ENCODE measurements at places on chromosomes 1 and 21.

DNA sequence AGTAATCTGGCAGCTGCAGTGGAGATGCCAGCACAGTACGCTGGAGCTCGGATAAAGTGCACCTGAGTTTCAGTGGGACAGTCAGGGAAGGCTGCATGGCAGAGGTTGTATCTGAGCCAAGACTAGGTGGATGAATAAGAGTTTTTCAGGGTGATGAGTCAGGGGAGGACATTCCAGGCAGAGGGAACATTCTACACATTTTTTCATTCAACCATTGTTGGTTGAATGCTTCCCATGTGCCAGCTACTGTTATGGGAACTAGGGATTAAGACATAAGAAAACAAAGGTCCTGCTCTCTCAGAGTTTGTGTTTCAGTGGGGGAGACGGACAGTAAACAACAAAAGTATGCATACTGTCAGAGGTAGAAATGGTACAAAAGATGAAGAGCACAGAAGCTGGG, 5.2 kb downstream of the LEPR start:
- no peak for DNase-seq

- peak; percentile 63 for DNase-seq
Measured at GRCh38 chr1:168091720-168092550, 44.8 kb downstream of the GPR161 start.

DNA sequence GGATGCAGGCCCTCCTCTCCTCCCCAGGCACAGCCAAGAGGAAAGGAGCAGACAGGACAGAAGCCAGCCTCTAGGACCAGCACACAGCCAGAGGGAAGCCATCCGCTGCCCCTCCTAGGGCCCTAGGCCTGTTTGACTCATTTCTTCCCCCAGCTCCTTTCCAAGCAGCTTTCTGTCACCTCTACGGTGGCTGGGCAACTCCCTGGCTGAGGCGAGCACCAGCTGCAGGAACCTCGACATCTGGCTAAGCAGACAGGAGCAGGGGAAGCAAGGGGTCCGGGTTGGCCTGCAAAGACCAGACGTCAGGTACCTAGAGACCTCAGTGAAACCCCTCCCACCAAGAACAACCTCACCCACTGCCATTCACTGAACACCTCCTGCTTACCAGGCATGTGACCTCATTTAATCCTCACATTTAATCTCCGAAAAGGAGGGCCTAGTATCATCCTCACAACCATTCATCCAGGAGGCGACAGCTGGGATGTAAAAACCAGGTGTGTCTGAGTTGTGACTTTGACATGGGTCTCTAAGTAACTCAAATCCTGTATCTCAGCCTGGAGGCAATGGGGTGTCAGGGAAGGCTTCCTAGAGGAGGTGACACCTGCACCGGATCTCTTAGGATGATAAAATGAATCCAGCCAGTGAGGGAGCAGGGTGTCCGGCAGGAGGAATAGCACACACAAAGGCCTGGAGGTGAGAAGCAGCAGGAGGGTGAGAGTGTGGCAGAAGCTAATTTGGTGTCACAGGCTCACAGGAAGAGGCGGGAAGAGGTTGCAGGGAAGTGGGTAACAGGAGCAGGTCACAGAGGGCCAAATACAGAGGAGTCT, 5.9 kb downstream of the LRP8 start:
- DNase-seq: no peak

DNA sequence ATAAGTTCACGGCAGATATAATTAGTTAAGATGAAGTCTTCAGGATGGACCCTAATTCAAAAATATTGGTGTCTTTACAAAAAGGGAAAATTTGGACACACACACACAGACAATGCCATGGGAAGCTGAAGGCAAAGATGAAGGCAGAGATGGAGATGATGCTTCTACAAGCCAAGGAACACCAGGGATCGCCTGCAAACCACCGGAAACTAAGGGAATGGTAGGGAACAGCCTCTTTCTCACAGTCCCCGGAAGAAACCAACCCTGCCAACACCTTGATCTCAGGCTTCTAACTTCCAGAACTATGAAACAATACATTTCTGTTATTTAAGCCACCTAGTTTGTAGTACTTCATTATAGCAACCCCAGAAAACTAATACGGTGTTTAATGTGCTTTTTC, 15.1 kb upstream of the SERTAD4 start:
- no peak for DNase-seq

- DNase-seq: no peak
Measured at GRCh38 chr1:30914587-30914922, 6.0 kb upstream of the SDC3 start.

DNA sequence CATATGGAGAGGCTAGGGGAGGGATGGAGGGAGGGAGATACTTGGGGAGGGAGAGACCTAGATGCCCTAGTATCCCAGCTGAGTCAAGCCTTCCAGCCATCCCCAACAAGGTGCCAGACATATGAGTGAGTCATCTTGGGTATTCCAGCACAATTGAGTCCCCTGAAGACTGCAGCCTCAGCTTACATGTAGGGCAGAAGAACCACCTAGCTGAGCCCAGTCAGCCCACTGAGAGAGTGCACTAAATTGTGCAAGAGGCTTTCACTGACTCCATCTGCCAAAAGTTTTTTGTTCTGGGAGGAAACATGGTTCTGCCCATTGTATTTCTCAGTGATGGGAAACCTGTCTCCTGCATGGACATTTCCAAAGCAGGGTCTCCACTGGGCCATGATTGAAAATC, 76.4 kb downstream of the FOXD2 start:
- no peak for DNase-seq

GRCh38 chr1:91166106-91166712, 144.4 kb upstream of the ZNF644 start:
- DNase-seq: no peak

- no peak for DNase-seq
Measured at GRCh38 chr1:30256911-30257310, 466.5 kb downstream of the MATN1 start.

- no peak for DNase-seq
Measured at GRCh38 chr1:88700425-88701013, 16.4 kb downstream of the PKN2 start.

- DNase-seq: peak; percentile 97
Measured at GRCh38 chr21:46295996-46296752, 10.0 kb downstream of the YBEY start.

- DNase-seq: no peak
Measured at GRCh38 chr21:15763359-15763758, 33.6 kb downstream of the USP25 start.

GRCh38 chr1:8671306-8671917, 146.0 kb downstream of the RERE start:
- DNase-seq: no peak

- DNase-seq: peak; percentile 87
Measured at GRCh38 chr1:186680245-186681061, at the start of gene PTGS2. TSS of gene PTGS2 (minus strand) at chr1:186680423. CDS start at chr1:186680290, 133 bp downstream.

DNA sequence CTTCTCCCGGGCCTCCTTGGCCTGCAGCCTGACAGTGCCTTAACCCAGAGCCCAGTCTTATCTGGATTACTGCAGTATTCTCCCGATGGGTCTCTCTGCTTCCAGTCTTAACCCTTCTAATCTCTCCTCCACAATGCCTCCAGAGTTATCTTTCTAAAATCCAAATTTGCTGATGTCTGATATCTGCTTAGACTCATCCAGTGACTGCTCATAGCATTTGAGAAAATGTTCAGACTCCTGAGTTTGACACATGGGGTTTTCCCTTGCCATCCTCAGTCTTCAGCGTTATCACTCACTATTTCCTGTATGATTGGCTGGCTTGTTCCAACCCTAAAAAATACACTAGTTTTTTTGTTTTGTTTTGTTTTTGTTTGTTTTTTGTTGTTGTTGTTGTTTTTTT, 102.0 kb downstream of the FMN2 start:
- no peak for DNase-seq

- no peak for DNase-seq
Measured at GRCh38 chr1:87410776-87411480, 82.2 kb downstream of the LMO4 start.

GRCh38 chr1:68173936-68174737, 58.2 kb downstream of the WLS start:
- DNase-seq: peak; percentile 75

GRCh38 chr1:247111259-247111699, 7.1 kb upstream of the ZNF669 start:
- no peak for DNase-seq

DNA sequence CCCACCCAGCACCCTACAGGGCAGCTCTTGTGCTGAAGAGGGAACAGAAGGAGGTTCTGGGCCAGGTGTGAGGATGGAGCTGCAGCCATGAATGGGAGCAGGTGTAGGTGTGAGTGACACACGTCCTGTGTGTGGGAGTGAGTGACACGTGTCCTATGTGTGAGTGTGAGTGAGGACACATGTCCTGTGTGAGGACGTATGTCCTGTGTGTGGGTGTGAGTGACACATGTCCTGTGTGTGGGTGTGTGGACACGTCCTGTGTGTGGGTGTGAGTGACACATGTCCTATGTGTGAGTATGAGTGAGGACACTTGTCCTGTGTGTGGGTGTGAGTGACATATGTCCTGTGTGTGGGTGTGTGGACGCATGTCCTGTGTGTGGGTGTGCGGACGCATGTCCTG, 26.4 kb downstream of the MEGF6 start:
- DNase-seq: no peak

GRCh38 chr1:18783705-18784481, 75.6 kb downstream of the TAS1R2 start:
- DNase-seq: no peak

GRCh38 chr1:47558601-47559593, 121.1 kb downstream of the FOXD2 start:
- no peak for DNase-seq

GRCh38 chr1:228037401-228038386, 30.9 kb downstream of the WNT3A start:
- DNase-seq: peak; percentile 81

- DNase-seq: no peak
Measured at GRCh38 chr1:30329263-30329753, 394.1 kb downstream of the MATN1 start.

- DNase-seq: no peak
Measured at GRCh38 chr21:42032968-42033367, 22.8 kb upstream of the ZBTB21 start.

DNA sequence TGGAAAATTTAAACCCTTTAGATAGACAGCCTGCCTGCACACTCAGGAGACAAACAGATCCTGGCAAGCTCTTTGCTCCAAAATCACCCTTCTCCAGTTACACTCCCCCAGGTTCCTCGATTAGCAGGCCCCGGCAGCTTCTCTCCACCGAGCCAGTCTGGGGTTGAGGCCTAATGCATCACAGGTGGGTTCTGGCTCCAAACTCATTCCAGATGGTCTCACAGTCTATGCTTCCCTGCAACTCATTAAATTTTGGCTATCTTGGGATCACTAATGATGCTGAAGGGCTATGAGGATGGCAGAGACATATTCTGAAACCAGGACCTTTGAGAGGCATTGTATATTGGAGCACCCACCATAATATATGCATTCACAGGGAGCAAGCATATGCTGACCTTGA, 559.8 kb upstream of the USP24 start:
- DNase-seq: no peak

DNA sequence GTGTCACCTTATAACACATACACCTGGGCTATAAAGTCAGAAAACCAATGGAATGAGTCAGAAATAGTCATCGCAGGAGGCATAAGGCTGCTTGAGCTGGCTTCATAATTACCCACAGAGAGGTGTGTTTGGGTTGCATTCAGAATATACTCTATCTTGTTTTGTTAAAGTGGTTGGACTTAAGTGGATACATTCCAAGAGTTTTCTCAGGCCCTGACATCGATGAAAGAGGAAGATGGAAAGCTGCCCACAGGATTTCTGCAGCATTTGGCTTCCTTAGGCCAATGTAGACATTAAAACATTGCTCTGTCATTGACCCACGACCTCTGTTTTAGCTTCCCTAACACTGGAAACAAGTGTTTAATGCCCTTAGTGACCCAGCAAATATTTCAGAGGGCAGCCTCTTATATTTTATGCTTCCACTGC, 18.6 kb upstream of the BCL10 start:
- DNase-seq: no peak

- DNase-seq: no peak
Measured at GRCh38 chr1:112711670-112712069, 3.5 kb downstream of the PPM1J start.
